ENCODE measurements at places on chromosomes 1 and 21. TPM values are rescaled to one million over a fixed set of nuclear protein-coding genes. Genes with fewer than 3 reads are reported as not detected.
A peak's percentile ranks its signal among the peaks of the same experiment; 100 is the strongest.

PROX1 gene
- 2.2 TPM for polyA plus RNA-seq

FAM43B gene
- polyA plus RNA-seq, result not detected

GBP7 gene
- polyA plus RNA-seq, result not detected

DNA sequence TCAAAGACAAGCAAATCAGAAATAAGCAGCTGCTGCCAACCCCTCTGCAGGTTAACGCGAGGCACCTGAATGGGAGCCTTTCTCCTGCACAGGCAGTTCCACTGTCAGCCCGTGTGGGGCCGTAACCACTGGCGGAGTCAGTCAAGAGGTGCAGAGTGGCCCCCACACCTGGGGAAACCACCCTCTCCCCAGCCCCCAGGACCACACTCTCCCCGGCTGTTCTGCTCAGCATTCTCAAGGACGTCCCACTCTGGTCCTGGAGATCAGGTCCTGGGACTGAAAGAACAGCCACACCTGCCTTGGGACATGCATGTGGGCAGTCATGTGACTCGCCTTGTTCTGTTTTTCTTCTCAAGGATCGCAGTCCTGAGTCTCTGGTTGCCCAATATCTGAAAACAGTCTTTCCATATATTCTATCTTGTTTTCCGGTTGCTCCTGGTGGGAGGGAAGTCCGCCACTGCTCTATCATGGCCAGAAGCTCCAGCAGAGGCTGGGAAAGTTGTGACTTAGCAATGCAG, 252.5 kb downstream of the PTPRU start:
- DNase-seq, result no peak

GRCh38 chr1:25137106-25137505, 95.2 kb downstream of the SYF2 start:
- DNase-seq, result no peak

DNA sequence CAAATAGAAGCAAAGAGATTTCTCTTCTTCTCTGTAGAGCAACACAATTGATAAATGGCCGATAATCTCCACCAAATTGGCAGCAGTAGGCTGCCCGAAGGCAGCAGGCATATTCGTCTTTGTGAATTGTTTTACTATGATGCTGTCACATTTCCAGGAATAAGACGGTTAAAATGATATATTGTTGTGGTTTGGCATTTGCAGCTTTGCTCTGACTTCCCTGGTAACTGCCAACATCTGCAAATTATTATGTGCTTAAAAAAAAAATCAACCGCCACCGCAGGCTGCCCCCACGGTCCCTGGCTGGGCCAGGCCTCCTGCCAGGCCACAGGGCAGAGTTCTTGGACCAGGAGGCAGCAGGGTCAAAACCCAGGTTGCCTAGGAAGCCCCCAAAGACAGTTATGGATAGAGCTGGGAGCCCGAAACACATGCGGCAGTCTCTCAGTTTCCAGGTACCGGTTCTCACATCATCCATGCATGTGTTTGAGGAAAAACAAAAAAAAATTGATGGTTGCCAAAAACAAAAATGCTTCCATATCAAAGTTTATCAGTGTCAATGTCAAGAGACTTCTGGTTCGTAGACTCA, 179.3 kb downstream of the ETS2 start:
- DNase-seq, result peak; percentile 80

GRCh38 chr1:87104140-87104539, 189.7 kb downstream of the HS2ST1 start:
- no peak for DNase-seq
